KG1 (cell line): ENCODE measurements at places on chromosomes 2 and 18.

- peak; percentile 58 for DNase-seq
Observed at GRCh38 chr2:64727013-64727767, 73.5 kb upstream of the SERTAD2 start.

DNA sequence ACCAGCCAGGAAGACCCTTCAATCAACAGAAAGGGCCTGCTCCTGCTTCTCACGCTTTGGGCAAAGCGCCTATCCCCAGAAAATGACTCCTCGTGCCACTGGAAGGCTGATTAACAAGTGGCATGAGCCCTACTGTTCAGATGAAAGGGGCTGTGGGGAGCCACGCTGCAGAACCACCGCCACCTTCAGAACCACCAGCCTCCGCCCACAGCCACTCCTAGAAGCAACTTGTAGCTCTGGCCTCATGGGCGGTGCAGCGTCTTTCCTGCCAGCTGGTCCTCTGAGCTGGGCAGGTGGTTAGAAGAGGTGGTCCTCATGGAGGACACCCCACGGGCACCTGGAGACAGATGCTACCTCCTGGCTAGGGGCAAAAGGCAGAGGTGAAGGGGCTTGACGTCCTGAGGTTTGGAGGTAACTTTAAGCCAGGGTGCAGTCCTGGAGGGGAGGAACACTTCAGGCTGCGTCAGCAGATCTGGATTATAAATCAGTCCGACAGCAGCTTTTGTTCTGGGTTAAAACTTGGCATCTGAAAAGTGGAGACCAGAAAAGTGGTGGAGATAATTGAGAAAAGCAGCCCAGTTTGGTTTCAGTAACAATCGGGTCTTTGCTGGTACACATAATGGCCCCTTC is 861 bp upstream of the SEMA4C start:
- DNase-seq = no peak

- DNase-seq = no peak
Observed at GRCh38 chr2:164846276-164846675, 4.7 kb upstream of the COBLL1 start.

DNA sequence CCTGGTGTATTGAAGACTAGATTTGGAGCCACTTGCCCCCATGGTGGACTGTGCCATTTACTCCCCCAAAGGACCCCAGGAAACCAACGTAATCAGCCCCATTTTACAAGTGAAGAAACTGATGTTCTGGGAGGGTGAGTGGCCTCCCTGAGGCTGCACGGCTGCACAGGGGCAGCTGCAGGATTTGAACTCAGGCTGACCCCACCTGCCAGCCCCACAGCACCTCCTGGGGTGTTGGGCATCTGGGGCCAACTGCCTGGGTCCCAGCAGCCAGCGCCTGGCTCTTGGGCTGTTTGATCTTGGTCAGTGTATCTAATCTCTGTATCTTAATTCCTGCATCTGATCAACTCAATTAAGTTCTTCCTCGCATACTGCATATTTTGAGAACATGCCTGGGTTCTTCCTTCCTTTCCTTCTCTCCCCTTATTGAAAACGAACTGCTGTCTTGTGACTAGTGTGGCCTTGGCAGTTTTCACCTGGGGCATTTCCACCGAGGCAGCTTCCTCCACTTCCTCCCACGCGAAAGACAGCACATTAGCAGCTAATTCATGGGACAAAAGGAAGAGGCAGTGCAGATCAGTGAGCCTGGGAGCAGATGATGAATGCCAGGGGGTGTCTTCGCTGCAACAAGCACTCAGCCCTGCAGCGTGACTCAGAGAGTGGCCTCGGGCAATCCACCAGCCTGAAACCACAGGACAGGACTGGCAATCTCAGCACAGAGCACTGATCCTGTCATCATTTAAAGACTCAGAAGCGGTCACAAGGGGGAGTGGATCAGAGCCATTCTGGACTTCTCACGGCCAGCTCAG is 184.1 kb upstream of the RAB12 start:
- DNase-seq = no peak

DNA sequence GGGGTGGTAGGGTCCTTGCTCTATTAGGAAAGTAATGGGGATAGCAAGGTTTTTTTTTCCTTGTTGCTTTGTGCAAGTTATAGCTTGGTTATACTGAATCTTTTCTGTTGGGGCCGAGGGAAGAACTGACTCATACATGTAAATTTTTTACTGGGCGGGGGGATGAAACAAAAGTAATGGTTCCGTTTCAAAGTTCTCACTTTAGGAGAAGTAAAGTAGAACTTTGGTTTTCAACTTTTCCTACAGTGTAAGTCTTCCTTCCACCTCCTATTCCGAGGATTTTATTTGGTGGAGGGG is 1.1 kb downstream of the AFTPH start:
- no peak for DNase-seq
